DMS 273 treated with DMSO at 0.1 percent for 48 hours (cell line): ENCODE measurements at places on chromosomes 2 and 18.

DNA sequence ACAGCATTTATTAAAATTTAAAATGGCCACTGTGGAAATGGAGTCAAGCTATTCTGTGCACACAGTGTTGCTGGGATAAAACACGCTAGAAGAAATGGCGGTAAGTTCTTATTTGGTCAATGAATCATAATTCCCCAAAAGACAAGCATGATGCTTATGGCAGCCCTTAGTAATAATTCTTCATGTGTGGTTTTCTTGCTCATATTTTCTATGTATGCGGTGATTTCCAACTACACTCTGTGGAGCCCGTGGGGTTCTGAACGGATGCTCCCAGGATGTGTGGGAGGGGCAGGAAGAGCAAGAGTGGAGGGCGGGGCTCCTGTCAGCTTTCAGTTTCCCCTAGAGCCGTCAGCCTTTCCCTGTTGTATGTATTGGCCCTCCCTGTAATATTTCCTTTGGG, 91.7 kb upstream of the RMDN2 start:
- no peak for DNase-seq

DNA sequence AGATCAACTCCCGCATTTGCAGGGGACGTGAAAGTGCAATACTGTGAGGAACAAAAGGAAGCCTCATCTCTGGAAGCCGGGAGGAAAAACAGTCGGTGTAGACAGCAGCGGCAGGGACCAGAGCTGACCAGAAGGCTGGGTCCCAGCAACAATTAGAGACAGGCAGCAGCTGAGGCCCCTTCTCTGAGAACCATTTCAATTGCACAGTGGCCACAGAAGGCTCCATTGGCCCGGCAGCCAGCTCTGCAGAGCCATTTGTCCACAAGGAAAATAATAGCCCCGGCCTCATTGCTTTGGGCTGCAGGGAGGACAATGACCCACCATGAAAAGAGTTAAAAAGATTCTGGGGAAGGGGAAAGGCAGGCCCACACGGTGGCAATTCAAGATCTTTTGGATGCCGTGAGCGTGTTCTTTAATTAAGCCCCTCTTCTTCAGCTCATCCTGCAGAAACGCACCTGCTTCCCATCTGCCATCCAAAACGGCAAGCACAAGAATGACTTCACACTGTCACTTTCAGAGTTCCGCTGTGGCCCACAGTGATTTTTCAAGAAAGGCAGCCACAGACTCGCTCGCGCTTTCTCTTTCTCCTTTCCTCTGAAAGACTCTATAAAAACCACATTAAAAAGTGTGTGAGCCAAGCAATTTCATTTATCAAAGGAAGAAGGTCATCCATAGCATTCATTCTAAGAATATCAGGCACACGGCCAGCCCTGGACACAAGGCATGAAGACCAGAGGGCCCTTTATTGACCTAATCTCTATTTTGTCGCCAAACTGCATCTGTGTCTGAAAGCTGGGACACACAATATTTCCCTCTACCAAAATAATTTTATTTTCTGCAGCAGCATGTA, 293.6 kb downstream of the SOX11 start:
- DNase-seq: no peak

- peak; percentile 40 for DNase-seq
These were observed 14.9 kb downstream of the TYW5 start for GRCh38 chr2:199940373-199940772.

GRCh38 chr2:150733051-150733618, 245.7 kb upstream of the RND3 start:
- no peak for DNase-seq

DNA sequence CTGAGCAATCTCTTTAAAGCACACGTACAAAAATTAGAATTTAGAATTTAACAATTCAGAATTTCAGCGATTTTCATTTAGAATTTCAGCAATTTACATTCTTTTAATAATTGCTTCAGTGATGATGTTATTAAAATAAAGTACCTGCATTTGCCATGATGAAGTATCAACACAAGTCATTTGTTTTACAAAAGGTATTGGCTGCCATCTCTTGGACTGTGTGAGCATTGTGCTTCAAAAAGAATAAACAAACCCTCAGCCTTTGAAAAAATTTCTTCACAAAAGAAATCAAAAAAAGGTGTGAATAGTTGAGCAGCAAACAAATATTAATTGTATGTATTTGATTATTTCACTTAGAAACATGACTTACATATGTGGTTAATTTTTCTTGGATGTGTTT, 27.1 kb upstream of the ZC3H15 start:
- DNase-seq: no peak

DNA sequence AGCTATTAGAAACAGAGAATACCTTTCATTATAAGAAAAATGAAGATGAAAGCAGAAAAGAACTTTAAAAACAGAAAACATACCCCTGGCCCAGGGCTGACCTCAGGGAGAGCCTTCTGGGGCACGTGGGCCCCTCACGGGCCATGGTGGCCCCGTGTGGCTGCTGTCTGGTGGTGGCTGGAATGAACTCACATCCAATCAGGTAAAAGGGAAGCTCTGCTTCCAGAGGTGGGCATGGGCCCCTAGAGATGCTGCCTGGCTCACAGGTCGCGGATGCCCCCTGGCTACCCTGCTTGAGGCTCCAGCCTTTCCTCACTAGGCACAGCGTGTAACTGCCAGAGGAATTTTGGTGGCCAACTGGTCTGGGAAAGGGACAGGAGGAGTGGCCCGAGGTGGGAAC, 16.6 kb downstream of the SNORC start:
- DNase-seq: no peak

- no peak for DNase-seq
These were observed 403 bp downstream of the TMEM127 start for GRCh38 chr2:96265349-96265839.

DNA sequence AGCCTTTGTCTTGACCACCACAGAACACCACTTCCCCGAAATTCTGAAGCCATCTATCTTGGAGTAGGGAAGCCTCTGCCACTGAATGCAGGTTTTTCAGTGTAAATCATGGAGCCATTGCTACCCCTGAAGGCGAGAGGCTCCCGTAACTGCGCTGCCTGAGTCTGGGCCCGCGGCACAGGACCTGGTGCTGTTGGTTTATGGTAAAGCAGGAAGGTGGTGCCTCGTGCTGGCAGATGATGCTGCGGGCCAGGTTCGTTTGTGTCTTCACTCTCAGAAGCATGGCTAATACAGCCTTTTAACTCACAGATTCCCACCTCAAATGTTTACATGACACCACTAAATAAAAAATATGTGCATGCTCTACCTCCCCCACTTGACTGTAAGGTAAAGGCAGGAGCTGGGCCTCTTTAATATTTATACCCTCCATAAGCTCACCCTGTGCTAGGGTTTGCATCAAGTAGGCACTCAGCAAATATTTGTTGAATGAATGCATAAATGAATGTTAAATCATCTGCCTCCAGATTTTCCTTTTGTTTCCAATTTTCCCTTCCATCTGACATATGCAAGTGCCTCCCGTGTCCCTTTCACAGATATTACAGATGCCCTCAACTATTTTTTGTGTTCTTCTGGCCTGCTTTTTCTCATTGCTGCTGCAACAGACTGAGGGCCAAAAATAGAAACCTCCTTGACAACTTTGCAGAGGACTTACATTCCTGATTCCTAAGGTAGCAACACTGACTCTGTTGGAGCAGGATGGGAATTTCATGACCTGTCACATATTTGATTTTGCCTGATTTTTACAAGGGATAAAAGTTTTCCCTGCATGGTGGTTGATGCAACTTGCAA, 83.5 kb upstream of the CPO start:
- no peak for DNase-seq

GRCh38 chr2:47218899-47219525, 63.9 kb upstream of the STPG4 start:
- DNase-seq: no peak

- no peak for DNase-seq
These were observed 8.9 kb downstream of the GAREM1 start for GRCh38 chr18:32461709-32462272.

DNA sequence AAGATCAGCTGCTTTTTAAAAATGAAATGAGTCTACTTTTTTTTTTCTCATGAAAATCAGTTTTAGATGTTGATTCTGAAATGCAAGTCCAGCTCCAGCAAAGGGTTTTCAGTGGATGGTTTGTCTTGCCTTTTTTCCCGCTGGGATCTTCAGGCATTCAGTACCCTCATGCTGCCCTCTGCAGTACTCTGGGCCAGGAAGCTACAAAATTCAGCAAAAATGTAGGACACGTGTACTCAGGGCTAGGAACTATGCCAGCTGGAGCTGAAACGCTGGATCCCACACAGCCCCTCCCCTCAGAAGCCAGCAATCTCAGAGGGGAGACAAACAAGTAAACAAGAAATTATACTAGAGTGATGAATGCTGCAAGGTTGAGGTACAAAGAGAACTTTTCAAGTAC, 97.3 kb downstream of the MMADHC start:
- DNase-seq: no peak
